SK-MEL-5 (cell line): ENCODE measurements at places on chromosomes 4 and X.
A peak's percentile ranks its signal among the peaks of the same experiment; 100 is the strongest.

GRCh38 chr4:10168151-10168550 is 51.6 kb upstream of the WDR1 start:
- DNase-seq, result no peak

GRCh38 chr4:17012451-17012850 is 114.0 kb upstream of the LDB2 start:
- DNase-seq, result no peak

- DNase-seq, result no peak
These were observed 988.3 kb downstream of the PCDH19 start for GRCh38 chrX:99421796-99422195.

DNA sequence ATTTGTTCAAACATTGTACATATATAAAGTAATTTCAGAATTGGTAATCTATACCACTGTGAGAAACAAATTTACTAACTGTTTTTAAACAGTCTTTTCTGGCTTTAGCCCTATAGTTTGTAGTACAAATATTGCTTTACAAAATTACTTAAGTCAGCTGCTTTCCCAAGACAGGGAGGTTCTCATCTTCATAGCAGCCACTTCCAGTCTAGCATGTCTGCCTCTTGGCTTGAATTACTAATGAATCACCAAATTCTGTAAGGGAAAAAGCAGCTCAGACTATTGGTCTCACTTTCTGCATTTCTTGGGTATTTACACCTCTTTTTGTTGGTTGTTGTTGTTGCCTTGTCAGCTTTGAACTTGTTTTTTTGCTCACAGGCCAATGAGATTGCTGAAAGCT is 187.2 kb downstream of the NPFFR2 start:
- DNase-seq, result no peak

GRCh38 chrX:29071525-29072320 is 484.5 kb downstream of the IL1RAPL1 start:
- DNase-seq, result no peak

DNA sequence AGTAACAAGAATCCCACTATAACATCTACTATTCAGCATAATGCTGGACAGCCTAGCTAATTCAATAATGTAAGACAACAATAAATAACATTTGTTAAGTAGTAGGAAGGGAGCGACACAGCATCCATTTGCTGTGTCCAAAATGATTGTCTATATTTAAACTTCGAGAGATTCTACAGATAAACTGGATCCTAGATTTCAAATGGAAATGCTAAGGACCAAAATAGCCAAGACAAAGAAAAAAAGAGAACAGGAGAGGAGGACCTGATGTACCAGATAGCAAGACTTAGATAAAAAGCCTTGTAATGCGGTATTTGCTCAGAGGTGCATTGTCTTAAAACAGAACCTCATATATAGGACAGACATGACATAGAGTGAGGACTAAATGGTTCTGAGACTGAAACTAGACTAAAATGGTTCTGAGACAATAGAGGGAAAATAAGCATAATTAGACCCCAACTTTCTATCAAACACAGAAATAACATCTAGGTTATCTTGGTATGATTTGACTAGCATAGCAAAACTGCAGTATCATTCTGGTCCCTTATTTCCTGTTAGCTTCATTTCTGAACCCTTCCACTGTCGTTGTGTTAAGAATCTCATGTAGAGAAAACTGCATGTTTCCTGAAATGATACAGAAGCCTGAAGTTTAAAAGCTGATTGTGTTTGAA is 3.8 kb downstream of the HPGDS start:
- DNase-seq, result no peak

- no peak for DNase-seq
These were observed 2.0 kb upstream of the ZDHHC9 start for GRCh38 chrX:129845616-129846190.

DNA sequence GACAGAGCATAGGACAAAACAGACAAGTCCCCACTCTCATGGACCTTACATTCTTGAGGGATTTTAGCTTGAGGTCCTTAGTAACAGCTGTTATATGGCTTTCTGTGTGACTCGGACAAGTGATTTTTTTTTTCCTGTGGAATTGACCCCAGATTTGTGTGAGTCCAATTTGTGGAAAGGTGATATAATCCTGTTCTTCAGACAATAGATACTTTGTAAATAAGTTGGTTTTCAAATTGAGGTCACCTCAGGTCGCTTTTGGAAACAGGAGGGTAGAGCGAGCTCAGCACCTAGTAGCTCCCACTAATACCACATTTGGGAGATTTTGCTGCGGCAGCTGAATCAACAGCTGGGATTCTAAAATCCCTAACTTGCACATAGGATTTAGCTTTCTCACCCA is 1008.8 kb downstream of the ADGRL3 start:
- DNase-seq, result no peak

DNA sequence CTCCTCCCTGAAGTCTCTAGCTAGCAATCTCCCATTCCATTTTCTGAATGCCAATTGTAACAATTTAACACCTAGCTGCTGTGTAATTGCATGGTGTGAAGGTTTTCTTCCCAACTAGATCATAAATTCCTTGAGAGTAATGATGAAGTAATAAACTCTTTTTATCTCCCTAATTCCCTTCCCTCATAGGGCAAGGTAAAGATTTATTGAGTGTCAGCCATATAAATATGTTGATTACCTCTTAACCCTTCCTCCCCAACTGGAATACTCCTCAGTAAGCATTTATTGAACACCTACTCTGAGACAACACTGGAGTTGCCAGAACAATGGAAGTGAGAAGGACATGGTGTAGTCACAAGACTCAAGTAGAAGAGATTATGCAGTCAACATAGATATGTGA is 112.7 kb downstream of the CLCN5 start:
- no peak for DNase-seq

DNA sequence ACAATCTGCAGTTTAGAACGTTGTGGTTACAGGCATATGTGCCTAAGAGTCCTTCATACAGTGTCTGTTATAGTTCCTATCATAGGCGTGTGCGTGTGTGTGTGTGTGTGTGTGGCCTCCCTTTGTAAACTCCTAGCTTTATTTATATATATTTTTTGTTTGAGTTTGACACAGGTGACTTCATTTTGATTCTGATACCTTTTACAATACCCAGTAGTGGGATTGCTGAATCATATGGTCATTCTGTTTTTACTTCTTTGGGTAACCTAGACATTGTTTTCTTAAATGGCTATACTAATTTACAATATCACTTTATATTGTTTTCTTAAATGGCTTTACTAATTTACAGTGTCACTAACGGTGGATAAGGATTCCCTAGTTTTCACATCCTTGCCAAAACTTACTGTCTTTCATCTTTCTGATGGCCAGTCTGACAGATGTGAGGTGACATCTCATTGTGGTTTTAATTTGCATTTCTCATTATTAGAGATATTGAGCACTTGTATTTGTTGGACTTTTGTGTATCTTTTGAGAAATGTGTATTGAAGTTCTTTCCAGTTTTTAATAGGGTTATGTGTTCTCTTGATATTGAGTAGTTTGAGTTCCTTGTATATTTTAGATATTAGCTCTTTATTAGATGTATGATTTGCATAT is 211.1 kb upstream of the NUDT6 start:
- DNase-seq, result no peak

DNA sequence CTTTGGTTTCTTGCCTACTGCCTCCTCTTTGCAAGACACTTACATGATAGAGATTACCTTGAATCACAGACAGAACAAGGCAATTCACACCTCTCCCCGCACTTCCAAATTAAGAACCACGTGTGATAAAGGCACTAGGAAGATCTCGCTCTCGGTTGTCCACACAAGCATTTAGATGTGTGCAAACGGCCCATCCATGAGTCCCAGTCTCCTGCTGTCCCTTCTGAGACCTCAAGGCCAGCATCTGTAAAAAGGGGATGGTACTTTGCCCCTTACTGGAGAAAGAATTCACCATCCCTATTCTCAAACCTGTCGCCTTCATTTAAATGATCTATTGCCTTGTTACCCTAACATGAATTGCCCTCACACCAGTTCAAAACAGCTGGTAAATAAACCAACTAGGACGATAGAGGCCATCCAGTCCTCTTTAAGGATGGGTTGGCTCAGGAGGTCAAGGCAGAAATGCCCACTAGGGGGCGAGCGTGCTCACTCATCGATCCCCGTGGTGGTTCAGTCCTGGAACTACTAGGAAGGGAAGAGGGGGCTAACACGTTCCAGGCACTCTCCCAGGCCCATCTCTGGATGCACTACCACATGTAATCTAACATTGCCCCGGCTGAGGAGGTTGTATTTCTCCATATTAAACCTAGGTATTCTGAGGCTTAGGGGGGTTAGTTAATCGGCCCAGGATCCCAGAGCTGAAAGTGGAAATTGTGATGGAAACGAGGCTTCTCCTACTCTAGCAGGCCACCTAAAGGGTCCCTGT is 95.8 kb downstream of the DHX15 start:
- peak; percentile 76 for DNase-seq

- no peak for DNase-seq
These were observed 98.4 kb downstream of the STIM2 start for GRCh38 chr4:26958925-26959653.

DNA sequence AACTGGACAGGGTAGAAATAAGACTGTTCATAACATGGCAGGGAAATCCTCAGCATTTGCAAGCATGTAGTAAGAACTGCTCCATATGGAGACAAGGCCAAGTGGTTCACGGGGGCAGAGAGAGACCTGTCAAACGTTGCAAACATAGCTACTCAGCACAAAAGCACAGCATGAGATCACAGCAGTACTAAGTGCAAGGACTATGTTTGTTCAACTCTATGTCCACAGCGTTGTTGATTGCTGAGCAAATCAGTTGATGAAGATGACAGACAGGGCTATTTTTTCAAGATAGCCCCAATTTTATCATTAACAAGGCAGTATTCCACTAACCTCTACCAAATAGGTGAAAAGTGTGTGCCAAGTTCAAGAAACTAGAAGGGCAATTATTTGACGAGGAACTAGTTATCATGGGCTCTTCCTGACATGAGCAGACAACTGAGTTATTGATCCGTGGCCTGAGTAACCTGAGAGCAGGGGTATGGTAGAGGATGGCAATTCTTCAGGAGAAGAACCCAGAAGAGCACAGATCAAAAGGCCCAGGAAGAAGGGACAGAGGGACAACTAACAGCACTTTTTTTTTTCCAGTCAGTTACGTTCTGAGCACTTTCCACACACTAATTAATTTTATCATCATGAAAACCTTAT is 57.4 kb downstream of the SPOCK3 start:
- DNase-seq, result no peak

GRCh38 chrX:133985164-133985966 is at the start of gene GPC3:
GPC3 (minus strand) TSS chrX:133985594.
- peak; percentile 65 for DNase-seq

DNA sequence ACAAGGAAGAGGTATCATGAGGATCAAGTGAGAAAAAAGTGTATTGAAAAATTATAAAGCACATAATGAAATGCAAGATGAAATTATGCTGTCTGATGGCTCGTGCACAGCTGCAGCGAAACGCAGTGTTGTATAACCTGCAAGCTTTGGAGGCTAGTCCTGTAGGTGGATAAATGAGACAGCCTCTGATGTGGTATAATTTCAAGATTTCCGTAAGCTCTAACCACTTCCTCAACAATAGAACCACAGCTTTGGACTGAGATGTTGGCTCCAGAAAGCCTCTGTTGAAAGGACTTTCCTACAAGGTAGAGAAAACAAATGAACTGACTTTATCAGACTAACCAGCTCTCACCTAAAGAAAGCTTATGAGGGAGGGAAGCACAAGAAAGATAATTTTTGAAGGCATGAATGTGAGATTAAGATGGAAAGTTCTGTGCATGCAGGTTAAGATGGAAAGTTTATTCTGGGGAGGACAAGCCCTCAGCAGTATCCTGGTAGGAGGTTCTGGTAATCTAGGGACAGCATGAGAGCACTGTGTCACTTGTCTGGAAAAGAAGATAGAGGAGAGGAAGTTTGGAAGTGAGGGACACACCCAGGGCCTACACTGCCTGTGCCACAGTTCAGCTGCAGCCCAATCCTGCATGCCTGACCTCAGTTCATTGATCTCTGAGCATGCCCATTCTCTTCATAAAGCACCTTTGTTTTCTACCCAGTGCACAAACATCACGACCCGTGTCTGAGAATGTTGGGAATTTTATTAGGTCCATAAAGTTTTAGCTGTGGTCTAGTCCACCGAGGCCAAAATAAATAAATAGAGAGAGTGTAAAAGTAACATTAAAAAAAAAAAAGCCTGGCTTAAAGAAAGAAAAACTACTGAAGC is 161.5 kb upstream of the SFRP2 start:
- peak; percentile 25 for DNase-seq

GRCh38 chrX:65695849-65696449 is 28.5 kb downstream of the MSN start:
- DNase-seq, result no peak

- DNase-seq, result no peak
These were observed 17.6 kb downstream of the SH3RF1 start for GRCh38 chr4:169253113-169253671.

GRCh38 chrX:154714925-154715324 is 36.0 kb downstream of the GAB3 start:
- peak; percentile 57 for DNase-seq

DNA sequence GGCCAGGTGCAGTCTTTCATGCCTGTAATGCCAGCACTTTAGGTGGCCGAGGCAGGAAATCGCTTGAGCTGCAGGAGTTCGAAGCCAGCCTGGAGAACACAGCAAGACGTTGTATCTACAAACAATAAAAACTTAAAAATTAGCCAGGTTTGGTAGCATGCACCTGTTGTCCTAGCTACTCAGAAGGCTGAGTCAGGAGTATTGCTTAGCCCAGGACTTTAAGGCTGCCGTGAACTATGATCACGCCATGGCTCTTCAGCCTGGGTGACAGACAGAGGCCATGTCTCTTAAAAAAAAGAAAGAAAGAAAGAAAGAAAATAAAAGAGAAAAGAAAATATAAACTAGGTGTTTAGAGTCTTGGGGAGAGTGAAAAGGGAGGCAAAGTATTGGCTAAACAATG is 96.4 kb upstream of the PDE5A start:
- no peak for DNase-seq
